ENCODE measurements at places on chromosomes 5 and 9.

- no peak for DNase-seq
Observed at GRCh38 chr5:139131921-139132432, 66.2 kb downstream of the SIL1 start.

DNA sequence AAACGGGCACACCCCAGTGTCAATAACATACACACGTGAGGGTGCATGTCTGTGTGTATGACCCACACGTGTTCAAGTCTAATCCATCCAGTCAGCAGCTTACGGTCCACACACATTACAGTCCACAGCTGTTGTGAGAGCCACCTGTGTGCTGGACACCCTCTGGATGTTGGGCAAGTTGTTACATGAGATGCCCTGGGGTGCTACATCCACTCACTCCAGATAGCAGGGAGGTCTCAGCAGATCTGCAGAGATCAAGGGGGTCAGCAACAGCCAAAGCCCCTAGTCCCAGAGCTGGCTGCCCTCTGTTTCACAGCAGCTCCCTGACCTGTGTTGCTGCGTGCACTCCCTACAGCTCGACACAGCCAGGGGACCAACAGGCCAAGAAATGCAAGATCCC, 4.3 kb upstream of the AIF1L start:
- no peak for DNase-seq

DNA sequence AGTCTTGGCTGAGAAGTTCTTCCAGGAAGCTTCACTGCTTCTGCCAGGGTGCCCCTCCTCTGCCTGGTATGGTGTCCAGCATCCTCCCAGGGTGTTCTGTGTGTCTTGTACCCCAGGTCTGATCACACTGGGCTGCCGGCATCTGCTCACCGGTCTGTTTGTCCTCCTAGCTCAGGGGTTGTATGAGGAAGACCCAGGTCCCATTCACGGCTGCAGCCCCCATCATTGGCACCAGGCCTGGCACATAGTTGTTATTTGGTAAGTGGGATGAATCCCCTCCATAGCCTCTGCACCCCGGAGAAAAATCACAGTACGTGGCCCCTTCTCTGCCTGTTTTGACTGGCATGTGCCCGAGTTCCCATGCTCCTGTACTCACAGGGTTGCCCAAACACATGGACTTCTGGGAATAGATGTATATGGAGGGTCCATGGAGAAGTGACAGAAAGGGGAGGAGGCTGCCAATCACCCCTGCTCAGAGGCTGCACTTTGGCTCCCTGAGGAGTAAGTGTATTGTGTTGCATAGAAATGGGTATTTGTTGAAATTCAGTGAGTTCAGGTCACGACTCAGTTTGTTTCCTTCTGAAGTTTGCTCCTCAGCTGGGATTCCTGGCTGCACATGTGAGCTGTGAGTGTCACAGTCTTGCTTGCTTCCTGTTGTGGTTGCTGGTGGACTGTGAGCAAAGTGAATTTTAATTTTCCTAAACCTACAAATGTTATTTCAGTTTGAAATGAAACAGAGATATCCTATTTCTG, 96.2 kb downstream of the HSPA4 start:
- DNase-seq = no peak

DNA sequence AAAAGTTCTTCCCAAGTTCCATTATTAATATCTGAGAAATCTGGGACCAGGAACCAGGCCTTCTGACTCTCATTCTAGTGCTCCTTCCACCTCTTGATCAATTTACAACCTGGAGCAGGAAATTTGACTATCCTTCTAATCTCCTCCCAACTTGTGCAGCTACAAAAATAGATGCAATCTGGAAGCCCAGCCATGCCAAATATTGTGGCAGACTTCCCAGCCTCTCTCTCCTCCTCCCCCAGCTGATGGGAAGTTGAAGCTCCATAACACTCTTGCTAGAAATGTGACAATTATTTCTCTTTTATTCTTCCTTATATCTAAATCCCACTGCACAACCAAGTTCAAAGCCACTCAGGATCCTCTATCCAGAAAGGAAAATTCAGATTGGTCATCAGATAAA, 252.1 kb downstream of the SEC61B start:
- no peak for DNase-seq

- no peak for DNase-seq
Observed at GRCh38 chr9:99515895-99516656, 294.0 kb downstream of the SEC61B start.

DNA sequence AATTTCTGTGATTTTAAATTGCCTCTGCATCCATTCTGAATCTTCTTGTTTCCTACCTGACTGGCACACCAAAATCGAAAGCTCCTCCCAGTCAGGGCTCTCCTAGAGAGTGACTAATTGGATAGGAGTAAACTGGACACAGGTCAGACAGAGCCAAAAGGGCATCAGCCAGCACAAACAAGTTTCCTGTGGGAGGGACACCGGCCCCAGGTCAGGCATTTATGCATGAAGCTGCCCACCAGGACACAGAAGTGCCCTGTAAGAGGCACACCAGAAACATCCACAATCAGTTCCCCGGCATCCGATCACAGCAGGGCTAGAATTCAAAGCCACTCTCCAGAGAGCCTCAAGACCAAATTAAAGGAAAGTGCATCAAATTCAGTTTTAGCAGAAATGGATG, 78.4 kb downstream of the SFXN1 start:
- no peak for DNase-seq

DNA sequence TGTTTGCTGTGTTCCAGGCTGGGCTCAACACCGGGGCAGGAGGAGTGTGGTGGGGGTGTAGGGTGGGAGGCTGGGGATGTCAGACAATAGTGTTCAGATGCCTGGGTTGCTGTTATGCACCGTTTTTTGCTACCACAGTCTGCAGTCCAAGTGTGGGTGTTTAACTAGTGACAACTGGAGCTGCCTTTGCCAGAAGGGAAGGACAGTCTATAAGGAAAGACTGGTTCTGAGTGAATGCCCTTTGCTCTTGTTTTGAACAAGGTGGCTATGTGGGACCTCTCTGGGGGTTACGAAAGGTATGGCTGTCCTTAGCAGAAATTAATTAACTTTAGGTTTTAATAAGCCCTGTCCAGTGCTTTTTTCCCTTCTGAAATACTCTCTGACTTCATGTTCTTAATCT, 118.5 kb upstream of the GNA14 start:
- no peak for DNase-seq

DNA sequence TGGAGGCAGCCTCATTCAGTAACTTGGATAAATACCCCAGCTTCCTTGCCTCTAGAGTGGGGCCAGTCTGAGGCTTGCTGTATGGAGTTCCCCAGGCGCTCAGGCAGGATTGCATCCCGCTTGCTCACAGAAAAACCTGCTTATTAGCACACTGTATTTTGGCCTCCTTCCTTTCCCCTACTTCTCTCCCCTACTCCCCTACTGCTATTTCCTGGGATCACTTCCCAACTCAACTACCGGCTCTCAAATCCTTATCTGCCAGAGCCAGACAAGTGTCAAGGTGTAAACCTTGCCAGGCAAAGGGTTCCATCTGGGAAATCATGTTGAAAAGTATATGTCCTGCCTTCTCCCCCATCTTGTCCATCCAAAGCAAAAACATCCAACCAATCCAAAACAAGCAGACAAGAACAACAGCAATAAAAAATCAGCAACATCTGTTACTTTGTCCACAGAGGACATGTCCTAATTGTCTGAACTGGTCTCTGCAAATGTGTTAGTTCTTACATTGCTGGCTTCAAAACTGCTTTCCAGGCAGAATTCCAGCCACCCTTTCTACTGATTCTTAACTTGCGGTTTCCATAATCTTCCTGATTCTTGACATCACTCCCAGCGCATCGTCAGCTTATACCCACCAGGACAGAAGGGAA, 164.1 kb upstream of the SEMA6A start:
- no peak for DNase-seq

GRCh38 chr5:174731214-174732035, 7.0 kb downstream of the MSX2 start:
- DNase-seq = no peak

- DNase-seq = no peak
Observed at GRCh38 chr5:124729720-124730359, 16.6 kb downstream of the ZNF608 start.

GRCh38 chr9:81819859-81820546, 108.2 kb upstream of the SPATA31D4 start:
- DNase-seq = no peak

GRCh38 chr5:6590581-6590980, 42.3 kb downstream of the NSUN2 start:
- no peak for DNase-seq

DNA sequence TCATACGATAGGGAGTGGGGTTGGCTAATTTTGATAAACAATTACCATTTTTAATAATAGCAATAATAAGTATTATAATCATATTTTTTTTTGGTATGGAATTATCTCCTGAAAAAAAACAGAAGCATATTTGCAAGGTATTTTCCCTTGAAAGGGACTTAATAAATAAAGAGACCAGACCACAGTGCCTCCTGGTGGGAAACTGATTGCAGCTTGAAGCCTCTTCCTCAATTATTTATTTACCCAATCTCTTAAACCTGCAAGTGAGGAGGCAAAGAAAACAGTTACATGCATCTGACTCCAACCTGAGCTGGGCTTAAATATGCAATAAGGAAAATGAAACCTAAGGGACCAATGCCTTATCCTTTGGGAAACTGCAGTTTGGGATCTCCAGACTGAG, 388.1 kb upstream of the ACO1 start:
- no peak for DNase-seq

GRCh38 chr5:79512471-79513307, 1.2 kb downstream of the HOMER1 start:
- DNase-seq = no peak

DNA sequence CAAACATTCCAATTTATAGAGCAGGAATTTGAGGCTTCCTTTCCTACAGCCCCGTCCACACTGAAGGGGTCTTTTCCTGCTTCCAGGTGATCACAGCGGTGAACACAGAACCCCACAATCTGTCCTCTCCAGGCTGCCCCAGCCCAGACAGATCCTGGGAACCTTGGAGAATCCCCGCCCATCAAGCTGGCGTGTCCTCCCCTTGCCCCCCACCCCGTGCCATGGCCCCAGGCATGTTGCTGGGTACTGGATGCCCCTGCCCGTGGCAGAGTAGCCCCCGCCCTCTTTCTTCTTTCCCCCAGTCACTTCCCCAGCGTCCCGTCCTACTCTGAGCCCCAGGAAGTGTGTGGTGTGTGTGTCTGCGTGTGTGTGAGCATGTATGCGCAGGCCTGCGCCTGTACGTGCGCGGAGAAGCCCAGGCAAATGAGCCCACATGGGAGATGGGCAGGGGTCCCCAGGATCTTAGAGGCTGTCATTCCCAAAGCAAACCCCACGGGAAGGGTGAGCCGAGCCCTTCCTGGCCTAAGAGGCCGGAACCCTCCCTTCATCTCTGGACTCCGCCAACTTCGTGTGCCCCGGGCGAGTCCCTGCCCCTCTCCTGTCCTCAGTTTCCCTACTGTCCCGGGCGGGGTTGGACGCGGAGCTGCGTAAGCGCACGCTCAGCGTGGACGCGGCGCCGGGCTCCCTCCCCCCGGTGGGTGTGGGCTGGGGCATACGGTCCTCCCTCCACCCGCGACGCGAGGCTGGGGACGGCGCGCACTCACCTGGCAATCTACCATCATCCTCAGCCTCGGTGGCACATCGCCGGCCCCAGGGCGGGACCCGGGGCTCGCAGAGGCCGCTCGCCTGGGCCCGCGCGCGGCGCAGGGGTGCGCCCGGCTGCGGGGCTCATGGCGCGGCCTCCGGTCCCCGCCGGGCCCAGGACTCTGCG, 15.2 kb downstream of the GBGT1 start:
- DNase-seq = peak; percentile 23

DNA sequence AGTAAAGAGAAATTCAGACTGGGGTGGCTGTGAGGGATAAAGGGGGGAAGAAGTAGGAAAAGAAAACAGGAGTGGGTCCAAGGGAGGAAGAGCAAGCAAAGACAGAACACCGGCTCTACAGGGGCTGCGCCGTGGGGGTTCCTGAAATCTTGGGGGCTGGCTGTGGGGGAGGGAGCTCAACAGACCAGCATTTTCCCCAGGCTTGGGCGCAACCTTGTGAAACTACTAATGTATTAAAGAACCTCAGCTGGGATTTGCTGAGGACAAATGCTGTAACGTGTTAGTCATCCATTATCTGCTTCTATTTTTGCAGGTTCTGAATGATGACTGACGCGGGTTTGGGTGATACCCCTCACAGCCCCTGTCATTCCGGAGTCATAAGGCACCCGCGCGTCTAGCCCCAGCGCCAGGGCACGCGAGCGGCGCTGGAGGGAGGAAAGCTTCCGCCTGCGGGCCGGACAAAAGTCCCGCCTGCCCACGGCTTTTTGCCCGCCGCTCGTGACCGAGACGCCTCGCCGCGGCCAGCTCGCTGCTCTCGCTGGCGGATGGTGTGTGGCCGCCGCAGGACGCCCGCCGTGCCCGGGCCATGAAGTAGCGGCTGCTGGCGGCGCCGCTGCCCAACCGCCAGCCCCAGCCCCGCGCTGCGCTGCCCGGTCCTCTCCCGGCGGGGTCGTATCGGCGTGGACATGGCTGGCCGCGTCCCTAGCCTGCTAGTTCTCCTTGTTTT, 110.6 kb downstream of the PAM start:
- peak; percentile 46 for DNase-seq

DNA sequence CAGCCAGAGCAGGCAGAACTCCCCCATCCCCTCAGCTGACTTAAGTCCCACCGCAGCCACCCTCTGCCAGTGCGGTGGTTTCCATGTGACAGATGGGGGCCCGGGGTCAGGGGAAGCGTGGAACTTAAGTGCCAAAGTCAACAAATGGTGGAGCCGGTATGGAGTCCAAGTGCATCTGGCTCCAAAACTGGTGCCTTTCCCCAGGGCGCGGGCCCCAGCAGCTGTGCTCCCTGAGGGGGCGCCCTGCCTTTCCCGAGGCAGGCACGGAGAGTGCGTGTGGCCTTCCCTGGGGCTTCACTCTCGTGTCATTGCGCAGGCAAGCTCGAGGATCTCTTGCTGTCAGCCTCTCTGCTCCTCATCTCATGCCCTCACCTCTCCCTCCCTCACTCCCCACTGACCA, 33.8 kb downstream of the SLC46A2 start:
- no peak for DNase-seq

Data from T1000 (cell line).